ENCODE measurements at places on chromosomes 3 and 15. TPM values are rescaled to one million over a fixed set of nuclear protein-coding genes. Genes with fewer than 3 reads are reported as not detected.

The NKIRAS1 gene
- total RNA-seq = 8.2 TPM

The GAP43 gene
- total RNA-seq = 1.2 TPM

The POLQ gene
- 5.4 TPM for total RNA-seq

DNA sequence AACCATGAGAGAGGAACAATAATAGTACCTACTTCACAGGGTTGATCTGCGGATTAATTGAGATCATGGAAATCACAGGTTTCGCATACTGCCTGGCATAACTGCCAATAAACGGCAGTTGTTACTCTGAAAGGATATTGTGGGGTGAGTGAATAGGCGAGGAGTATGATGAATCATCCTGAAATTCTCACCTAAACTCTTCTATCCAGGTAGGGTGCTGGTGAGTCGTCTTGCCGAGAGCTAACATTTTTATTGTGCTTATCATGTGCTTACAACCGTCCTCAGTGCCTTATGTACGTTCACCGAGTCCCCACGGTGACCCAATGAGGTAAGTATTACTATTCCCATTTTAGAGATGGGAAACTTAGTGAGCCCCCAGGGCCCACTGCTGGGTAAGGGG lies 52.4 kb upstream of the SRGAP3 start:
- DNase-seq = no peak

DNA sequence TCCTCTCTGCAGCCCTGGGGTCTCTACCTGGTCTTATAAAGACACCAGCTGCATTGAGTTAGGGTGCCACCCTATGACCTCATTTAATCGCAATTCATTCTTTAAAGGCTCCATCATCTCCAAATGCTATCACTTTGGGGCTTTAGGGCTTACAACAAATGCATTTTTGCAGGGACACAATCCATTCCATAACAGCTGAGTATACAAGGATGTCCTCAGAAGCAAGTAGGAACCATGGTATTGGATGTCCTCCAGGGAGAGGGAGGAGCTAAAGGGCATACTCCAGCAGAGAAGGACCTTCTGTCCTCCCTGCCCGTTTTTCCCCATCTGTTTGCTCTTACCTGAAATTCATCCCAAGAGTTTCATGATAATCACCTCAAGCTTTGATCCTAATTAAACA lies 30.3 kb downstream of the UMPS start:
- no peak for DNase-seq
